ENCODE measurements at places on chromosomes 4 and X.

GRCh38 chr4:127618427-127618826 lies 14.3 kb upstream of the INTU start:
- no peak for DNase-seq

GRCh38 chr4:177555007-177555574 lies 112.9 kb upstream of the AGA start:
- DNase-seq = no peak

DNA sequence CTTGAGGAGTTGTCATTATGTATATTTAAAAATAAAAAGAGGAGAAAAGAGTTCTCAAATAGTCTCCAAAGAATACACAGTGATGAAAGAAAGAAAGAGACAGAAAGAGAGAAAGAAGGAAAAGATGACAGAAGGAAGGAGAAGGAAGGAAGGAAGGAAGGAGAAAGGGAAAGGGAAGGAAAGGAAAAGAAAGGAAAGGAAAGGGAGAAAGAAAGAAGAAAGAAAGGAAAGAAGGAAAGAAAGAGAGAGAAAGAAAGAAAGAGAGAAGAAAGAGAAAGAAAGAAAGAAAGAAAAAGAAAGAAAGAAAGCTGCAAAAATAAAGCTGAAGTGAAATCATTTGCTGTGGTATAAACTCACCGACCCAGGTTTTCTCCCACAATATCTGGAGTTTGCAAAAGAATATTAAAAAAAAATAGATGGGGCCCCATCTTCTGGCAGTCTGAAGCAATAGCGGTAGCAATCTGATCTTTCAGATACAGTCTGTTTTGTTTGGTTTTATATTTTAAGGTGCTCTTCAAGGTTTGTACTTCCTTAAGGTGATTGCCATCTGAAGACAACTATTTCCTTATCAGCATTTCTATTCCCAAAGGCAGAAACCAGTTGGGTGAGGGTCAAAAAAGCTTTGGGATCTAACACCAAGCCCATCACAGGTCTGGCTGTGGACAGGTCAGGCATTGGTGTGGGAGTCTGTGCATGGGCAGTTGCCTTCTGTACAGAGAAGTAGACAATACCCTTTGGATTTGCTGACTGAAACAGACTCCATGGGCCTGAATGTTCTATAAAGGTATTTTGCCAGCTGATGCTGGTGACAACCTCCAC lies 160.4 kb downstream of the CPEB2 start:
- DNase-seq = peak; percentile 39

DNA sequence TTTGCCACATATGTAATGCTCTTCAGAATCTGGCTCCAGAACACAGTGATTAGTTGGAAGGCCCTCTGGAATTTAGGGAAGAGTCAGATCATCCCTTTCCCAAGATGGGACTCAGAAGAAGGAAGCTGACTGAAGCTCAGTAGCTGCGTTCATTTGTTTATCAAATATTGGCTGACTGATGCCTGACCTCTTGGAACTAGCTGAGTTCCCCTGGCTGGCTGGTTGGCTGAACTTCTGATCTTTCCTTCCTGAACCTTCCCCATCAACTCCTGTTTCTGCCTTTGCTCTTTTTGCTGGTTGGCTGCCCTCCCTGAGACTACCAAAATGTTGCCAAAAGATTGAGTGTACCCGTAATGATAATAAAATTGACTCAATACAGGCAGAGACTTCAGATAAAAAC lies 866.5 kb upstream of the INTU start:
- DNase-seq = no peak

GRCh38 chrX:72475952-72476668 lies 96.5 kb downstream of the HDAC8 start:
- DNase-seq = no peak

DNA sequence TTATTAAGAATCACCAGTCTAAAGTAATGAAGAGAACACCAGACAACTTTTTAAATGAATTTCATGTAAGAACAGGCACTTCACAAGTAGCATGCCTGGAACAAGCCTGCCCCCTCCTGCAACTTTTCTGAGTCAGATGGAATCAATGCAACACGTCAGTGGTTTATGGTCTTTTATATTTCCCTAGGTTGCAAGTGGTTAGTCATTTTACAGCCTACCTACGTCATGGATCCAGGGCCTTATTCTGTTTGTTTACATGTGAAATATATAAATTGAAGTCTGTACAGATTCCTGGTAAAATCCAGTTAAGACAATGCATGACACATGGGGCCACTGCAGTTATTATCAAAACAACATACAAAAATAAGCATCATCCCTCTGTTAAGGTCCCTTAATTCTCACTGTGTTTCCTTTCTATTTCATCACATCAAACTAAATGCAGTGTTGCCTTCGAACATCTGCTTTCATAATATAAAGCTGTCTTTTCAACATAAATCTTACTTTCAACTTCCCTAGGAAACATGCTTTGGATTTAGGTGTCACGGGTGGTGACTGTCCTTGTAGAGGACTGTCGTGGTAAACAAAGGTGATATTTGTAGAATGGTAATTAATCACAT lies 309.3 kb downstream of the FRMPD4 start:
- DNase-seq = no peak

Measured in ELF-1 (cell line).